ENCODE measurements at places on chromosomes 7 and 10. TPM values are rescaled to one million over a fixed set of nuclear protein-coding genes. Genes with fewer than 3 reads are reported as not detected.

Gene IDI2
- not detected for total RNA-seq

Gene IRF5
- total RNA-seq, result 0.37 TPM

Gene TEX36
- not detected for total RNA-seq

Gene PRR15
- total RNA-seq, result 0.22 TPM

Gene FFAR4
- total RNA-seq, result not detected

Gene ASB10
- not detected for total RNA-seq

Gene SPDYE2
- not detected for total RNA-seq

Gene PHYH
- 18.9 TPM for total RNA-seq

Gene TRIM73
- total RNA-seq, result 0.55 TPM

Gene ZDHHC4
- 43.9 TPM for total RNA-seq

Gene C7orf25
- 8.4 TPM for total RNA-seq

Data from uterine smooth muscle cell (primary cell).